Adrenal gland (tissue), 19 donors: ENCODE measurements at places on chromosomes 5 and 9. TPM values are rescaled to one million over a fixed set of nuclear protein-coding genes. Genes with fewer than 3 reads are reported as not detected.

DNA sequence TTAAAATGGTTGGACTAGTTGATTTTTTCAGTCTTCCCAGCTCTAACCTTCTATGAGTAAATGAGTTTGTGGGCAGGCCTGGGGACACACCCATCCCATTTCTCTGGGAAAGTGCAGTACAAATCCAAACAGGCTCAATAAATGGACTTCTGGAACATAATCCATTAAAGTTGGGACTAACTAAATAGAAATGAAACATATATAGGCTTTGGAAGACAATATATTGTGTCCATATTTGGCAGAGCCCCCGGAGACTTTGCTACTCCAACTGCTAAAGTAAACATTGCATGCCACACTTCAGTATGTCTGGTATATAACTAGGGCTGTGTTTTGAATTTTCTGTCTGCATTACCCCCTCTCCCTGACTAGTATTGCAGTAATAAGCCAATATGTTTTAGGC, 191.4 kb upstream of the DAB2 start:
- no peak for DNase-seq

The INVS gene
- polyA plus RNA-seq: 13.5 TPM

DNA sequence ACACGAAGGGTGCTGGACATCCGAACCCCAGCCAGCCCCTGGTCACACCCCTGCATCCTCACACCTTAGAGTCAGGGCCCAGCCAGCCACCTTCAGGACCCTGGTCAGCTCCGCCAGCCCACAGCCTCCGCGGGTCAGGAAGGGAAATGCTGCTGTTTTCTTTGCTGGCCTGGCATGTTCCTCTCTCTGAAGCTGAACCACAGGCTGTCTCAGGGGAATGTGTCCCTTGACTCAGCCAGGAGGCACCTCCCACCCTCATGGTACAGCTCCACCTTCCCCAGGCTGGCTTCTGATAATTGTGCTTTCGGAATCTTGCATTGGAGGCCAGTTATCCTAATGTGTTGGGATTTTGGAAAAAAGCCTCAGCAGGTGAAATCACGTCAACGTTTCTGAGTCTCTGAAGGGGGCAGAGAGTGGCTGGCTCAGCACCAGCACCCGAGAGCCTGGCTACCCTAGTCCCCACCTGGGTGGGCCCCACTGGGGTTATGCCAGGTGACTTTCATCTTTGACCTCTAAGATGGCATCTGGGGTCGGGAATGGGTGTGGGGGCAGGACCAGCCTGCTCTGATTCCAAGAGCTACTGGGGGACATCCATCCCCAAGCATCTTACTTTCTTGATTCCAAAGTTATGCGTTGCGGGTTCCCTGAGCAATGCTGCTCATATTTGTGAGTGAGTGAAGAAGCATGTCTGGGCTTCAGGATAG, 9.8 kb upstream of the OLFM1 start:
- no peak for DNase-seq

DNA sequence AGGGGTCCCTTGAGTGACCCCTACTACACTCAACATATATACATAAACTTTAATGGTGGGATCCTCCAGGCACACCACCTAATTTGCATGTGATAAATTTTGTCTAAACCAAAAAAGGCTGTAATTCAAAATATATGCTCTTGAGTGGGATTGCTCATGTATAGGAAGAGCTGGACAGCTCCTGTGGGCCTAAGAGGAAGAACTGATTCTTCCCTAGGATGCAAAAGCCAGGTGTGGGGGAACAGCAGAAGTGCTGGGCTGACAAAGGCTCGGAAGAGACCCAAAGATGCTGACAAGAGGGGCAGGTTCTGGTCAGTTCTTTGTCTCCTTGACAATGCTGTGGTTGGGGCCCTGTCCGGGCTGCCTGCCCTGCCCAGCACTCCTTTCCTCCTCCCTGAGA, 43.9 kb downstream of the PCDH1 start:
- no peak for DNase-seq

The AFAP1L1 gene
- polyA plus RNA-seq: 4.3 TPM

GRCh38 chr5:174589599-174589998, 134.8 kb upstream of the MSX2 start:
- no peak for DNase-seq

DNA sequence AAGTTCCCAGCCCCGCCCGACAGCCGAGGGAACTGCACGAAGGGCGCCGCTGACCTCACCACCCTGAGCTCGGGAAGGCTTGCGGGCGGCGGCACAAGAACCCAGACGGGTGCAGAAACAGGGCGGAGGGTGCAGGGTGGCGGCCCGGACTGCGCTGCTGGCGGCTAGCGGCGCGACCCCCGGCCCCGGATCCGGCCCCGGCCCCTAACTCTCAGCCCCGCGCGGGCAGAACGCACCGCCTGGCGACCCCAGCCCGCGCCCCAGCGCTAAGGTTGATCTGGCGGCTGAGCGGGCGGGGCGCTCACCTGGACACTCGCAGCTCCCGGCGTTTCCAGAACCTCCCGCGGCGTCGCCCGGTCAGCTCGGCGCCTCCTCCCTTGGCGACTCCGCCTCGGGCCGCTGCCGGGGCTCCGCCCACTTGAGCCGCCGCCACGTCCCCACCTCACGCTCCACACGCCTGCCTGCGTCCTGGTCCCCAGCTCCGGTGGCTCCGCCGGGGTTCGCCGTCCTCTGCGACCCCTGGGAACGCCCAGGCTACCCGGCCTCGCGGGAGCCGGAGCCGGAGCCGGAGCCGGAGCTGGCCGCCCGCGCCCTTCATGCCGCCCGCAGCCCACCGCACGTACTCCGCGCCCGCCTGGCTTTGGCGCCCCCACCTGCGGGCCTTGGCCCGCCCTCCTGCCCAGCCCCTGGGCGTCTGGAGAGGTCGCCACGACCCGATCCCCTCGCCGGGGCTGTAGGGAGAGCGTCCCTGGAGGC, at the start of gene P4HA2:
TSS of gene P4HA2 (minus strand) at position 369 of the 756 bp plus-strand sequence. CDS start 9,227 bp downstream, outside the sequence.
- peak; percentile 88 for DNase-seq

DNA sequence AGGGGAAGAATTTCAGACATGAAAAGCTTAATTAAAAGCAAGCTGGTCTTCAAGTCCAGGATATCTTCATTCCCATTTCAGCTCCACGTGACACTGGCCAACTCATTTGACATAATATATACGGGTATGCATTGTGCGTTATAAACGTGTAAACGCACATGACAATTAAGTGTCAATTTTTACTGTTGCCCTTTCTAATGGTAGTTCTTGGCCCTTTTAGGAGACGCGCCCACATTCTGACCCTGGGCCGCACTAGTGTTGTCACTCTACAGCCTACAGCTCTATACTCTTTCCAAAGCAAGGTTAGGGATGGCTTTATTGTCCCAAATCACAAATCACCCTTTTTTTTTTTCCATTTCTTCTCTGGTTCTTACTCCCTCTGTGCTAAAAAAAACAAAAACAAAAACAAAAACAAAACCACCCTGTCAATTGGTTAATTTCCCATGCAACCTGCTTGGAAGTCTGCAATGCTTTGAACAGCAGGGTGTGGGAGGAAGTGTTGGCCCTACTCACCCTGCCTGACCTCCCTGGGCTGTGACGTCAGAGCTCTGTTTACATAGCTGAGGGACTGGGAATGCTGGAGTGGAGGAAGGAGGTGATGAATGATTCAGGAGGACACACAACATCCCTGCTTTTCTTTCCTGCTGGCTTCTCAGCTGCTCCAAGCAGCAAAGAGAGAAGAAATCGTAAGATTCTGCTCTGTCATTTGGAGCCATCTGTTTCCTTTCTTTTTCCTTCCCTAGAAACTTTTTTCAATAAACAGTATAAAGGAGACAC, 19.3 kb downstream of the RFK start:
- DNase-seq: peak; percentile 86
